ENCODE measurements at places on chromosomes 3 and 15.

DNA sequence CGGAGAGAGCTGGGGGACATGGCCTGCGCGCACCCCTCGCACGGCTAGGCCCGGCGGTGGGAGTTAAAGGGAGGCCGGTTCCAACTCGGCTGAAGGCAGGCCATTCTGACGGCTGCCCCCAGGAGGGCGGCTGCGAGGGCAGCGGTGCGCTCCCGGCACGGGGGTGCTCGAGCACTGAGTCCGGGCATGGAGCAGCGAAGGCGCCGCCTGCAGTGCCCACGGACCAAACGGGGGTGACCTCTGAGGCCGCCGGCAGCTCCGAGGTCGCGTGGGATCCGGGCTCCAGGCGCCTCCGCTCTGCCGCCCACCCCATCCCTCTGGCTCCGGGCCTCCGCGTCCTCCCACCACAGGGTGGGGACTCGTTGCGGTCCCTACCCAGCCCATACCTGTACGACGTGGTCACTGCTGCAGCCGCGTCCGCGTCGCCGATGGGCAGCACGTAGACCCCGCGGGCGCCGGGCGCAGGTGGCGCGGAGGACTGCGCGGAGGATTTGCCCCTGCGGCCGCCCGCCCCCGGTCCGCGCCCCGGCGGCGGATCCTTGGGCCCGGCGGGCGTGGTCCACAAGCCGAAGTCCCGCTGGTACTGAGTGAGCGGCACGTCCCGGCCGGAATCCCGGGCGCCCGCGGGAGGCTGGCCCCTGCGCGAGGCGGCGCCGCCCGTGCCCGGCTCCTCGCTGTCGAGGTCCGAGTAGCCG is 469 bp downstream of the MAP6D1 start:
- no peak for DNase-seq

- no peak for DNase-seq
Observed at GRCh38 chr3:81931265-81932251, 170.1 kb upstream of the GBE1 start.

DNA sequence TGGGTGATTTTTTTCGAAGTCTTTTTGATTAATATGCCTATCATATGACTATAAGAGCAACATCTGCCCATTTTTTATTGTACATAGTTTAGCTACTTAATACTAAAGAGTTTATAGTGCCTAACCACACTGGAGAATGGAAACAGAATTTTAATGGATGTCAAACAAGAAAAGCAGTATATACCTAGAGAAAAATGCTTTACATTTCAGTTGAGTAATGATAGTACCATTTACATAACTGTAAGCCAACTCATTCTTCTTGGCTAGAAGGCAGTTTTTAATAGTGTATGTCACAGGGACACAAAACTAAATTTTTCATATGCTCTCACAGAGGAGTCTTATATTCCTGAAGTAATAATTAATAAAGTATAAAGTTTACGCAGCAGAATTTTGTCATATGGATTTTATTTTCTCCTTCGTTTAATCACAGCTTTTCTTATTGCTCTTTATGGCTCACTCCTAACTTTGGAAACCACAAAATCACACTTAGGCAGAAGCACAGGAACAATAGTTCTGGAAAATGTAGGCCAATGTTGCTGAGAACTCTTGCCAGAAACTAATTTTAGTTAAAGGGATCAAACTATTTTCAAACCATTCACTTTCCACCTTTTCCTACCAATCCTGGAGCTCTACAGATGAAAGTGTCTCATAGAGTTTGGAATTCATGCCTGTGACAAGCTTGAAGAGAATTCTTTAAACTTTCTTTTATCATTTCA is 243.6 kb downstream of the ZIC1 start:
- DNase-seq: no peak

DNA sequence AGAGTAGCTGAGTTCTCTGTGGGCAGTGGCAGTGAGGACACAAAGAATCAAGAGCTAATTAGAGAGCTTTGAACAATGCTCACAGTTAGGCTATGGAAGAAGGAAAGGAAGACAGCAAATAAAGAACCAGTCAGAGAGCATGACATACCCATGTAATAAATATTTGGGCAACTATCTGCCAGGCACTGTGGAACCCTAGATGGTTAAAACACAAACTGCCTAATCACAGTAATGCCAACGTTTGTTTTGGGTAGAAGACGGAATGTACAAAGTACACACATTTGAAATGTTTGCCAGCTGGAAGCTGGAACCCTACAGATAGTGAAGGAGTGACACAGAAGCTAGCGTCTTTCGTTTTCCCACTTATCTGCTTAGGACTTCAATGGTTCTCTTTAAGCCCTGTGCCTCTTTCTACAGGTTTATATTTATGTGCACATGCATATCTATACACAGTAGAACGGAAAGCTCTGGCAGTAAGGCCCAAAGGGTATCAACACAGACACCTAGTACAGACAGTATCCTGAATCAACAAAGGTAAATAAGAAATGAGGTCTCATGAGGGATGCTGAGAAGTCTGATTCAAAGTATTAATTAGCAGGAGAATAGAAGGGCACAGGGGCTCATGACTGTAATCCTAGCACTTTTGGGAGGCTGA is 44.6 kb downstream of the ANKRD28 start:
- DNase-seq: no peak

- no peak for DNase-seq
Observed at GRCh38 chr15:36362509-36362915, 216.9 kb upstream of the CDIN1 start.

DNA sequence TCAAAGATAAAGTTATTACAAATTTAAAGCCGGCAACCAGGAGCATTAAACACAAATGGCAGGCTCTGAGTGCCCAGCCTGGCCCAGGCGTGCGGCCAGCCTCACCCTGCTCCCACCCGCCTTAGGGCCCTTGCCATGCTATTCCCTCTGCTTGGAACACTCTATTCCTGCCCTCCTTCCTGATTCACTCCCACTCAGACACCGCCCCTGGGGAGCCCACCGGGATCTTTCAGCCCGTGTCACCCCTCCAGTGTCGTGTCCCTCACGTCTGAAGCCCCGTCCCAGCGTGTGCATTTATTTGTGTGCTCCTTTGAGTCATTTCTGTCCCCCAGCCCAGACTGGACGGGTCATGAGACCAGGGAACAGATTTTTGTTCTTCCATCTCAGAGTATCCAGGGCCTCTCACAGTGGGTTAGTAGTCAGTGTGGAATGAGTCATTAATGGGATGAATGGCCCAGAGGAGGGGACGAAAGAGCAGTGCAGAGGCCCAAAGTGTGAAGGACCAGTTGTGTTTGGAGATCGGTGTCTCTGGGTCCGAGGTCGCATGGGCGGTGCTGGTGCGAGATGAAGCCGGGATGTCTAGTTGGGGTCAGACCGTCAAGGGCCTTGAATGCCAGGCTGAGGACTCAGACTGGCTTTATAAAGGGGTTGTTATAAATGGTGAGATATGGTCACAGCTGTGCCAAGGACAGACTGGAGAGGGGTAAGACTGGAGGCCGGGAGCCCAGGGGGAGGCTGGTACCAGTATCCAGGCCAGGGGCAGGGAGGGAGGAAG is 58.9 kb upstream of the SLC6A6 start:
- DNase-seq: no peak

GRCh38 chr3:107690522-107691138 is 167.9 kb downstream of the BBX start:
- DNase-seq: peak; percentile 41

Measured in AG04450 (cell line).